KG1 (cell line): ENCODE measurements at places on chromosomes 16 and 17.

DNA sequence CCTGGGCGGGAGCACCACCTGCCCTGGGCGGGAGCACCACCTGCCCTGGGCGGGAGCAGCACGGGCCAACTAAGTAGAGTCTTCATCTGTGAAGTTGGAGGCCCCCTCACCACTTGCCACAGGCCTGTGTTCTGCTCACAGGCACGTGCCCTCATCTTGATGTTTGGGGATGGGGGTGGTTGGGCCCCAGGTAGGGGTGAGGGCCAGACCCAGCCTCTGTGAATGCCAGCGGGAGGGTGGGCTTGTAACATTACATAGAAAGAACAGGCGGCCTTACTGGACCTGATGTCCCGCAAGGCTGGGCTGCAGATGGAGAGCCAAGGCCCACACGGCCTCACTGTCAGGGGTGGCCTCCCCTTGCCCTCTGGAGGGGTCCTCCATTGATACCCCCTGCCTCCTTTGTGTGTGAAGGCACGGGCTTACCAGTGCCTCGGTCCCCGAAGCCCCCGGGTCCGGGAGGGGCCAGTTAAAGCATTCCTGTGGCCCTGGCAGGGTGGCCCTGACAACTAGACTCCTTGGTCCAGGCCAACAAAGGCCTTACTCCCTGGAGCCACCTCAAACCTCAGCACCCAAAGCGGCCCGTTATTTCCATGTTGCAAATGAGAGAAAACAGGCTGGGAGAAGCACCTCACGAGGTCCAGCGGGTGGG lies 1.1 kb upstream of the SLC16A3 start:
- no peak for DNase-seq

GRCh38 chr17:63762161-63763078 lies 11.0 kb downstream of the CCDC47 start:
- no peak for DNase-seq

- DNase-seq, result no peak
Observed at GRCh38 chr16:26665166-26665939, 401.4 kb upstream of the C16orf82 start.

- DNase-seq, result peak; percentile 5
Observed at GRCh38 chr16:12573730-12574383, 229.8 kb downstream of the CPPED1 start.

DNA sequence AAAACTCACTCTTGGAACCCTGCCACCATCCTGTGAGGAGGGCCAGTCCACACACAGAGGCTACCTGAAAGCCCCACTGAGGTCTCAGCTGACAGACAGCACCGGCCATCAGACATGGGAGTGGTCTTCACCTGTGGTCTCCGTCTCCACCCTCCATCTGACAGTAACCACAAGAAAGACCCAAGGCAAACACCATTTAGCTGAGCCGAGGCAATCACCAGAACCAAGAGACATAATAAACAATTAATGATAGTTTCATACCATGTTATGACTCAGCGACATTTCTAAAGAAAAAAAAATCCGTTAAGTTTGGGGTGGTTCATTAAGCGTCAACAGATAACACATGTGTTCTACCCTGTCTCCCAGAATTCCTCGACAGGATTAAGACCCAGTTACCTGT lies 6.1 kb upstream of the EVPLL start:
- no peak for DNase-seq

- DNase-seq, result no peak
Observed at GRCh38 chr16:55809851-55810250, 23.0 kb downstream of the CES1 start.
